ENCODE measurements at places on chromosomes 2 and 18.

DNA sequence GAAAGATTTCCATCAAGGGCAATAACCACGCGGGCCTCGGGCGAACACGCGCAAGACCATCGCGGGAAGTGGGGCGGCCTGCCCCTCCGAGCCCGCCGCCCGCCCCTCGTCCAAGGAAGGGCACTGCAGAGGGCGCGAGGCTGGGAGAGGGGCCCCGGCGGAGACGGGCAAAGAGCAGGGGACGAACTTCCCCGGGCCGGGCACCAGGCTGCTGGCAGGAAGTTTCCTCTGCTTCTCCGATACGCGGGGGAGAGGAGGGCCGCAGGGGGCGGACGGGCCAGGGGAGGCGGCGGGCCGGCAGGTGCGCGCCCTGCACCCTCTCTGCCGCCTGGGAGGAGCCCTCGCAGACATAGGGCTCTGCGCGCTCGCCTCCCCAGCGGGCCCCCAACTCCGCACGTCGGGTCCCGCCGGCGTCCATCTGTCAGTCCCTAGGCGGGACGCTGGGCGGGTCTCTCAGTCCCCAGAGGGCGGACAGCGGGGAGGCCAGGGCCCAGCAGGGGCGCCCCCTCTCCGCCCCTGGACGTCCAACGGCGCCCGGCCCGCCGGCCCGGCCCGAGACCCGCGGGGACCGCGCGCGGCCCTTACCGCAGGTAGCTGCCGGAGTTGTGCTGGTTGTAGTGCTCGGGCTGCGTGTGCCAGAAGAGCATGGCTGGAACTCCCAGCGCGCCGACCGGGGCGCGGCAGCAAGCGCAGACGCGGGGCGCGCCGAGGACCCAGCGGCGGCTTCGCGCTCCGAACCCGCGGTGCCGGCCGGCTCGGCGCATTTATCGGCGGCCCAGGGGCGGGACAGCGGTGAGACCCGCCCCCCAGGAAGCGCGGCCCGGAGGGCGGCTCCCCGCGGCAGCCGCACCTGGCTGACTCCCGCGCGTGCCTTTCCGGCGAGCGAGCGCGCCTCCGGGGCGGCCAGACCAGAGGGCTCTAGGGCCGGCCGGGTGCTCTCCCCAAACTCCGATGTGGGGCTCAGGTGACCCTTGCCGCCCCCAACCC lies at the start of gene TFCP2L1:
Gene TFCP2L1 (minus strand): TSS at position 740 of the 987 bp plus-strand sequence. CDS start 93 bp downstream, at position 647.
- no peak for DNase-seq

- DNase-seq, result no peak
These were observed 27.5 kb downstream of the COPS8 start for GRCh38 chr2:237113026-237113795.

GRCh38 chr2:127877136-127877535 lies 8.6 kb downstream of the AMMECR1L start:
- DNase-seq, result no peak

DNA sequence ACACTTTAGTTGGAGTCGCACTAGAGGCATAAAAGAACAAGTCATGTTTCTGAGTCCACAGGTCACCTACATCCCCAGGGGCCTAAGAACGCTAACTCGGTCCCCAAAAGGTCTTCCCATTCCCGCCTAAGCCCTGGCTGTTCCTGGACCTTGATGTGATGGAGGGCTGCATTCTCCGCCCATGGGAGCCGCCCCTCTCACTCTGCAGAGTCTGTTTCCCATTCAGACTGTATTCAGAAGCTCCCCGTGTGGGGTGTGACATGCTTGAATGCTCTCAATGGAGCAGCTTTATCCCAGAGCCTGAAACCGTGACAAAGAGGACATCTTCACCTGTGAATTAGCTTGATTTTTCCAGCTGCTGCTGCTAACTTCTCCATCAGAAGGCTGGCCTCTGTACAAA lies 319.0 kb upstream of the KLHL29 start:
- DNase-seq, result no peak

GRCh38 chr2:196233021-196233804 lies 61.8 kb upstream of the STK17B start:
- peak; percentile 28 for DNase-seq

- DNase-seq, result peak; percentile 60
These were observed 206.5 kb downstream of the SETBP1 start for GRCh38 chr18:44887227-44887631.

DNA sequence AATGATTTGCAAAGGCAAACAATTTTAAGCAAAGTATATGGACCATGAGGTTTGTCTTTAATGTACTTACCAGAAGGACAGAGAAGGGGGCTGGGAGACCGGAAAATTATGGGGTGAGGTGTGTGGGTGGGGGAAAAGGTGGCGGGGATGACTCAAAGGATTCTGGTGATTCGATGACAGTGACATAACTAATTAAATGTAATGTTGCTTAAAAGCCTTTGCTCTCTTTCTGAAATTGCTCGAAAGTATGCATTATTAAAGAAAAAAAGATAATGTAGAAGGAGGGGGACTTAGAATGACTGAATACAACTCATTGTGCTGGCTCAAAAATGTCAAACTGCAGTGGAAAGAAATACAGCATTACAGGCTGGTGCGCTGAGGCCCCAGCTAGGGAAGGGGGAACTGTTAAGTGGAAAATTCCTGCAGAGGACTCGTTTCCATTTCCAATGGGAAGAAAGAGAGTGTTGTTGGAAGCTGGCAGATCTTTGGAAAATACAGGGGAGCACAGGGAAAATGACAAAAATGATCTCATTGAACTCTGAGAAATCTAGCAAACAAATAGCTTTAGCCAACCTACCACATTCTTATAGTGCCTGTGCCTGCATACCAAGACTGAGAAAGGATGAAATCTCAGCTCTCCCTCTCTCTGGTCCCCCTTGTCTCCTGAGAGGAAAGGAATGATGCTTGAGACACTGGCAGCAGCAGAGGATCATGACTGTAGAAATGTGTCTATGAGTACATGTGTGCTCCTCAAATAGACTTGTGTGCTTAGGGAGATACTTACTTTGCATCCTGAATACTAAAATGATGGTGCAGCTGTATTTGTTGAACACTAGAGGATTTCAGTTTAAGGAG lies 632.4 kb downstream of the NYAP2 start:
- DNase-seq, result no peak

GRCh38 chr2:39919511-39920306 lies 140.7 kb upstream of the THUMPD2 start:
- no peak for DNase-seq

- DNase-seq, result peak; percentile 12
These were observed 66.5 kb downstream of the DTNB start for GRCh38 chr2:25606892-25607291.

- DNase-seq, result no peak
These were observed 6.8 kb downstream of the ZCCHC2 start for GRCh38 chr18:62529597-62529996.

DNA sequence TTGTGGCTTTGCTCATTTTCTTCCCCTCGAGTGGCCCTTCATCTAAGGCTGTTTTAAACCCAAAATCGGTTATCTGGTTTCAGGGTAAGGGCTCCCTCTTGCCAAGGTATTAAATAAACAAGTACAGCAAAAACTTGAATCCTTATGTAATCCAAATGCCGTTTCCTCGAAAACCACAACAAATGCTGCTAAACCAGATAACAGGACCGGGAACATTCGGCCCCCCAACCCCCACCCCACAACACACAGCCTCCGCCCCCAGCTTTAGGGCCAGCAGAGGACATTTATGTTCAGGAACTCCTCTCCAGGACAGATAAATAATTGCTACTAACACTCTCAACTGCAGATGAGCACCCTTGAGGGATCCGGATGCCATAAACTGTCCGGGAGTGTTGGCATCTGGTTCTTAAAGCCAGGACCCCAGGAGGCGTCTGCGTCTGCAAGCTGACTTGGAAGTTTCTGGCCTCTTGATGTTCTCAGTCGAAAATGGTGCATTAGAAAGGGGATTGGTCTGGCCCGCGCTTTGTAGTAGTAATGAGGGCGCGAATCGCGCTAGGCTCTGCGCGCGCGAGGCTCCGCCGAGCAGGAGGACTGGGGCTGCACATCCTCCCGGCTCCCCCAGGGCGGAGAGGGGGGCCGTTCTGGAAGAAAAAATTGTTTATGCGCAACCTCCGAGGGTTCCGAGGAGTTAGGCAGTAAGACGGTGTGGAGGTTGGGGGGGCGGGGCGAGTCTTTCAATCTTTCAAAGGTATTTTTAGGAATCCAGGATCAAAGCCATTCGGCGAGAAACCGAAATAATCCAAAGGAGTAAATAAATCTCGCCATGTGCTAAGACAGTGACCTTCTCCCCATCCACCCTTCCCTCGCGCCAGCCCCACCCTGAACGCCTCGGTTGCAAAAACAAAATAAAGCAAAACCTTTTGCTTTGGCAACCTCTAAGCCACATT lies 3.9 kb upstream of the ID2 start:
- no peak for DNase-seq

GRCh38 chr18:61364953-61365352 lies 31.7 kb downstream of the CDH20 start:
- DNase-seq, result no peak

- no peak for DNase-seq
These were observed 21.7 kb downstream of the BIN1 start for GRCh38 chr2:127085317-127085681.

DNA sequence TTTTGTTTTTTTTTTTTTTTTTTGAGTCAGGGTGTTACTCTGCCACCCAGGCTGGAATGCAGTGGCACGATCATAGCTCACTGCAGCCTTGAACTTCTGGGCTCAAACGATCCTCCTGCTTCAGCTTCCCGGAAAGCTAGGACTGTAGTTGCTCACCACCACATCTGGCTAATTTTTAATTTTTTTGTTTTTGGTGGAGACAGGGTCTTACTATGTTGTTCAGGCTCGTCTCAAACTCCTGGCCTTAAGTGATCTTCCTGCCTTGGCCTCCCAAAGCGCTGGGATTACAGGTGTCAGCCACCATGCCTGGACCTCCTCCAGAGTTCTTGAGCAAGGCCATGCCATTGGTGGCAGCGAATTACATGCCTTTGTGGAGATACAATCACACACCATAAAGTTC lies 35.2 kb downstream of the ASB1 start:
- DNase-seq, result no peak

DNA sequence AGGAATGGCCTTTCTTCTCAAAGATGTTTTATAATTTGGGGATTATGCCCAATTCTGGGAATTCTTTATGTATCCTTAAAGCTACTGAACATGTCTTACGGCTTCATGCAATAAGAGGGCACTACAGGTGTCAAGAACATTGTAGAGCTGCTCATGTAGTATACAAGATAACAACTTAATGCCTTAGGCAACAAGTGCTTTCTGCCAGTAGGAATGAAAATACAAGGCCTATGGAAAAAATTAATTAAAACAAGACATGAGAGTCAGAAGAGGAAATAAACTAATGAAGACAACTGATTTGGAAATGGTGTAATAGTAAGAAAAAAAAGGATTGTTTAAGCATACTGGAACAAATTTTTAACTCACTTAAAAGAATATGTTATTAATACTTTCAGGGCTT lies 27.3 kb downstream of the GREB1L start:
- DNase-seq, result no peak

DNA sequence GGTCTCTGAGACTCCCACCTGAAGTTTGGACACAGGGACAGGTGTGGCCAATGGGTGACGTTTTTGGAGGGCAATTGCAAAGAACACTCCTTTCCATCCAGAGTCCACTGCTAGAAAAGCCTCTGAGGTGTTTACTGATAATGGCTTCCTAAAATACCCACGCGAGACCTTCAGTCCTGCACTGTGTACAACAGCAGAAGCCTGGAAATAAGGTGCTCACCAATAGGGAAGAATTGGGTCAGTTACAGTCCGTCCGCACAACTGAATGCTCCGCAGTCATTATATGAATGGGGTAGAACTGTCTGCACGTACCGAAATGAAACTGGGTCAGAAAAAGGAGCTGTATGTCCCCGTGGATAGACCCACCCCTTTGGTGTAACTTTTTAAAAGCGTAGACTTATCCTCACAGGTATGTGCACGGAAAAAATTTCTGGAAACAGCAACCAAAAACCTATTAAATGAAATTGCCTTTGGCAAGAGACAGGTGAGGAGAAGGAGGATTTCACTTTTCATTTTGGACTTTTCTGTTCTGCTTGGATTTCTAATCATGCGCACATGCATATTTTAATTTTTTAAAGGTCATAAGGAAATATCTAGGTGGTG lies 29.4 kb downstream of the SDC1 start:
- DNase-seq, result no peak

DNA sequence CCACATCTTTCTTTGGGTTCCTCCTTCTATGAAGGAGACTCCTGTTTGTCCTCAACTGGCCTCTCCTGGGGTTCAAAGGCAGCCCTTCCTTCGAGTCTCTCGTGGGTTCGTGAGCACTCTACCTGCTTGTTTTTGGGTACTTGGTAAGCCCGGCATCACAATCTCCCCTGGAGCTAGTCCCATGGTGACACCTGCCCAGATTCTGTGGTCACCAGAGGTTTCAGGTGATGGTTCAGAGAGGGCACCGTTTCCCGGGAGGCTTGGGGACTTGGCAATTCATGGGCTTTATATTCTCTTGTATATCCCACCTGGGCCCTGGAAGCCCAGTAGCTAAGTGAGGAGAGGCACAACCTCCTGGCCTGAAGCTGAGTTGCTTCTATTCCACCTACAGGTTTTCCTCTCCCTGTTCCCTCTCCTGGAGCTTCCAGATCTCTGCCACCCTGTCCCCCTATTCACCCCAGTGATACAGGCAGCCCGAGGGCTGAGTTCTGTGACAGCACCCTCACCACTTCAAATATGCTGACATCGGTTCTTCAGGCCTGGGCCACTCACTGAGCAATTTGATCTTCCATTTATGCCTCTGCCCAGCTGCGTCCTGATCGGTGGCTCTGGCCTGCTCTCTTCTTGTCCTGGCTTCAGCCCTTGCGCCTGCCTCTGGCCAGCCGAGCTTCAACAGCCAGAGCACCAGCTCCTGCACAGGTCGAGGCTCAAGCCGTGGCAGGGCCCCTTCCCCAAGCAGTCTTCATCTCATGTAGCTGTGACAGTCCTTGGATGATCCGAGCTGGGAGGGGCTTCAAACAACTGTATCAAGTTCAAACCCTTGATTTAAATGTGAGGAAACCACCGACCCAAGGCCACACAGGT lies 91.5 kb downstream of the MSH2 start:
- no peak for DNase-seq

DNA sequence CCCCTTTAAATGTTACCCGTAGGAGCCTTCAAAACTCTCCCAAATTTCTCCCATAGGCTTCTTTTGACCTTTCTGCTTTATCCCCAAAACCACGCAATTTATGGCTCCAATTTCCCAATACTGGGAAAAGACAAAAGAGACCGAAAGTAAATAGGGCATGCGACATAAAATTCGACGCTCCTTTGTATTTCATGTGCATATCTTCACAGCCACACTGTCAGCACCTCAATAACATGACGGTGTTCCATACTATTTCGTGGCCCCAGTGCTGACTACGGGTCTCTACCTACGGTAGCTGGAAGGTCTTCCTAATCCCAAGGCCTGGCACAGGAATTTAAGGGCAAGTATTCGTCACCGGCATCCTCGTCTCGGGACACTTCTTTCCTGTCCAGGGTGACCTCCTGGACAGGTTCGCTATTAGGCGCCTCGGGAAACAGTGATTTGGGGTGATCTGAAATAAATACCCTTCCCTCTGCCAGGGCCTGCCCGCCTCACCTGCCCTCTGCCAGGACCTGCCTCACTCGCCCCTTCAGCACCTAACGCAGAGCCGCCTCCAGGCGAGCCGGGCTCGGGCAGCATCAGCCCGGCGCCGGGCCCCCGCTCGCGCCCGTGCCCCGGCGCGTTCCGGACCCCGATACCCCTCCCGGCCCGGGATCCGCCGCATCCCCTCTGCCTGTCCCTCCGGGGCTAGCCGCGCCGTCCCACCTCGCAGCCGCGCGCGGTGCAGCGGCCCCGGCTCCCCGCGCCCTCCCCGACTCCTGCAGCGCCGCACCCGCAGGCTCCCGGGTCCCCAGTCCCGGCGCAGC lies 680 bp downstream of the DTNB start:
- no peak for DNase-seq
